SJSA1 (cell line): ENCODE measurements at places on chromosomes 6 and 20. TPM values are rescaled to one million over a fixed set of nuclear protein-coding genes. Genes with fewer than 3 reads are reported as not detected.

DNA sequence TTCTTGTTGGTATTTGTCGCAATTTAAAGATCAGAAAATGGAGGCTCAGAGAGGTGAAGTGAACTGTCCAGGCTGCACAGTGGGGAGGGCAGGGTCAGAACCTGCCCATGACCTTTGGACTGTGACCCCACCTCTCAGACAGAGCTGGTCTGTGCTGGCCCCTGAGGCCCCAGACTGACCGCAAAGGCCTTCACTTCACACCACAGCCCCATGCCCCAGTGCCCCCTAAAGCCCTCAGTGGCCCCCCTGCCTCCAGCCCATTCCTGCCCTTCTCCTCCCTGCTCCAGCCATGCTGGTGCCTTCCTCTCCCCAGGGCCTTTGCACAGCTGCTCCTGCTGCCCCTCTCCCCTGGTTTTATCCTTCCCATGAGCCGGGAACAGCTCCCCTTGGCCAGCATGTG, 9.4 kb upstream of the RBBP8NL start:
- no peak overlapping the region for H3K27ac ChIP-seq
- H3K4me1 ChIP-seq: no peaks in the 10 kb centered on the region
- H3K27me3 ChIP-seq: peaks cover 94% of the 10 kb centered on the region
- DNase-seq: no peak

The PSORS1C1 gene
- total RNA-seq: 0.39 and 0.53 TPM in 2 replicates

The NKAIN2 gene
- not detected in 2 replicates for total RNA-seq

DNA sequence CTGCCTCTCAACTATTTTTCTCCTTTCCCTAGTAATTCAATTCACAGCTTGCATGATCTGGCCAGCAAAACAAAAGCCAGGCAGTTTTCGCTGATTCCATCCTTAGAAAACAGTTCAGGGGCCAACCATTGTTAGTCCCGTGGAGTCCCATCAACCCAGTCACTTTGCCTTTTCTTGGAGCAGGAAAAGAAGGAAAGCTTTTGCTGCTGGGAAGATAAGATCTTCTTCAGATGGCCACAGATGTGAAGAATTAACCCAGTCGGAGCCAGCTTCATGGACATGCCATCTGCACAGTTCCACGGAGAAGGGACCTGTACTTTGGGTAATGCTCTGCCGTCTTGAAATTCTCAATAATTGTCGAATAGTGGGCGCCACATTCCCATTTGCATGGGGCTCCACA, 76.9 kb upstream of the TSHZ2 start:
- H3K4me1 ChIP-seq: no peaks in the 10 kb centered on the region
- H3K27ac ChIP-seq: no peak overlapping the region
- no peak for DNase-seq
- H3K27me3 ChIP-seq: peaks cover 2% of the 10 kb centered on the region; the same call in 1 of the 2 replicates
- no peaks in the 10 kb centered on the region for H3K36me3 ChIP-seq

DNA sequence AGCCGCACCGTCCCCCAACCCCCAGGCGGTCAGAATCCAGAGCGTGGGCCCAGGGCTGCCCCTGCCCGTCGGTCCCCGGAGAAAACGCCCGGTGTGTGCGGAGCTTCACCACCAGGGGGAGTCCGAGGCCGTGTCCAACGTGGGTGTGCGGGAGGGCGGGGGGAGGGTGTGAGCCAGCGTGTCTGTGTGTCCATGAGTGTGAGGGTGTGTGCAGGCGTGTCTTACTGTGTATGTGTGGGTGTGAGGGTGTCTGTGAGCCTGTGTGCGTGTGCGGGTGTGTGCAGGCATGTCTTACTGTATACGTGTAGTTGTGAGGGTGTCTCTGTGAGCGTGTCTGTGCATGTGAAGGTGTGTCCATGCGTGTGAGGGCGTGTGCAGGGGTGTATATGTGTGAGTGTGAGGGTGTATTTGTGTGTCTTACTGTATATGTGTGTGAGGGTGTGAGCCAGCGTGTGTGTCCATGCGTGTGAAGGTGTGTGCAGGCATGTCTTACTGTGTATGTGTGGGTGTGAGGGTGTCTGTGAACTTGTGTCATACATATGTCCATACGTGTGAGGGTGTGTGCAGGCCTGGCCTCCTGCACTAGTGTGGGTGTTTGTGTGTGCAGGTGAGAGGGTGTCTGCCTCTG, 24.6 kb upstream of the GATA5 start:
- H3K4me3 ChIP-seq: no peak overlapping the region
- H3K27me3 ChIP-seq: no peaks in the 10 kb centered on the region
- H3K4me1 ChIP-seq: peaks cover 14% of the 10 kb centered on the region
- DNase-seq: peak; percentile 78

The DACT2 gene
- not detected in 2 replicates for total RNA-seq
